Left colon (tissue), 2 donors: ENCODE measurements at places on chromosomes 3 and 15. TPM values are rescaled to one million over a fixed set of nuclear protein-coding genes. Genes with fewer than 3 reads are reported as not detected.
A peak's percentile ranks its signal among the peaks of the same experiment; 100 is the strongest.

Gene HTR3E
- total RNA-seq, result 0.70 TPM

DNA sequence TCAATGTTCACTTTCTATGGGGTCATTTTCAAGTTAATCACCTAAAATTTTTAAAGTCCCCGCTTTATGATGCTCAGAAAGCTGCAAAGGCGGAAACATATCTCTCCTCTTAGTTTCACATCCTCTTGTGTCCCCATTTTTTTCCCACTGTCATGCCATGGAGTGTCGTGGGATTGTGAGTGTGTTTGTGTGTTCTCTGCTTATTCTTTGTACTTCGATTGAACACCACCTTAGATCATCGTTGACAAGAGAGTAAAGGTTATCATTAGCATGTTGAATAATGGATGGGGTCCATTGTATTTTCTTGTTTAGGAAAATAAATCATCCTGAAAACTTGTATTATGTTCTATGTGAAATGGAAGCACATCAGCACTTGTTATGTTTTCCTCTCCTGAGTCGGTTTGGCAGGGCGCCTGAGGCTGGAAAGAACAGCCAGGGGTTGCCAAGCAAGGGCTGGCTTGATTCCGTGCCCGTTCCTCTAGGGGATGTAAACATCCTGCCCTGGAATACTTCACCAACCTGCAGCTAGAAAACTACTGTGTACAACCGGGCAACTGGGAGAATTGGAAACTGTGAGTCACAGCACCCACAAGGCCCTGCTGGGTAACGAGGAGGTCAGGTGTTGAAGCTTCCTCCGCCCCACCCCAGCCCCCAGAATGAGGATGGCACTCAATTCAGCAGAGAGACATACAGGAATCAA, 67.2 kb downstream of the EIF4E3 start:
- peak; percentile 80 for DNase-seq

Gene TRANK1
- total RNA-seq, result 144 TPM

Gene POPDC2
- 1.1 TPM for total RNA-seq

DNA sequence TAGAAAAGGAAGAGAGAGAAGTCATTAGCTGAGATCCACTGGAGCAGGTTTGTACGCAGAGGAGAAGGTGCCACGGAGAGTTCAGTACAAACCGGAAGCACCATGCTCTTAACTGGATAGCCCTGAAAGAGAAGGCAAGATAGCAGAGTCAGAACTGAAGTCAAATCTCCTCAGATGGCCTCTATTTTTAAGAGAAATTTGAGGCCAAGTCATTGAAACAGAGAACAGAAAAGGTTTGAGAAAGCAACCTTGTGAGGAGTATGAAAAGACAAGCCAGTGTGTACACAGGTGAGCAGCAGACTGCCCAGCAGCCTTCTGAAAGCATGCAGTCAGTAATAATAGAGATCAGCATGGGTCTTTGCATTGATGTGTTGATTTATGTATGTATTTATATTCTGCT, 66.1 kb upstream of the SPRED1 start:
- DNase-seq, result no peak

- DNase-seq, result no peak
These were observed 248.5 kb downstream of the RAP2B start for GRCh38 chr3:153410517-153410916.

DNA sequence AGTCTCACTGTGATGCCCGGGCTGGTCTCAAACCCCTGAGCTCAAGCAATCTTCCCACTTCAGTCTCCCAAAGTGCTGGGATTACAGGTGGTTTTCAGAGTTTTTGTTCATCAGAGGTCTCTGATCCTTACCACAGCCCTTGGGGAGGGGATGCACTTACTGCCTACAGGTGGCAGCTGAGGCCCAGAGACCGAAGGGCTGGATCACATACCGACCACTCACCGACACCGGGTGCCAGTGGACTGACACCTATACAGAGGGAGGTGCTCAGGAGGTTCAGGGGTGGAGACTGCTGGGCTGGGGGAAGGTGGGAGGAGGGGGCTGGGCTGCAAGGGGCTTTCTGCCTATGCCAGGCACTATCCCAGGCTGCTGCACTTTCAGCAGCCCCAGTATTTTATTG, 19.5 kb downstream of the DUSP7 start:
- DNase-seq, result no peak

Gene FANCD2OS
- not detected for total RNA-seq

DNA sequence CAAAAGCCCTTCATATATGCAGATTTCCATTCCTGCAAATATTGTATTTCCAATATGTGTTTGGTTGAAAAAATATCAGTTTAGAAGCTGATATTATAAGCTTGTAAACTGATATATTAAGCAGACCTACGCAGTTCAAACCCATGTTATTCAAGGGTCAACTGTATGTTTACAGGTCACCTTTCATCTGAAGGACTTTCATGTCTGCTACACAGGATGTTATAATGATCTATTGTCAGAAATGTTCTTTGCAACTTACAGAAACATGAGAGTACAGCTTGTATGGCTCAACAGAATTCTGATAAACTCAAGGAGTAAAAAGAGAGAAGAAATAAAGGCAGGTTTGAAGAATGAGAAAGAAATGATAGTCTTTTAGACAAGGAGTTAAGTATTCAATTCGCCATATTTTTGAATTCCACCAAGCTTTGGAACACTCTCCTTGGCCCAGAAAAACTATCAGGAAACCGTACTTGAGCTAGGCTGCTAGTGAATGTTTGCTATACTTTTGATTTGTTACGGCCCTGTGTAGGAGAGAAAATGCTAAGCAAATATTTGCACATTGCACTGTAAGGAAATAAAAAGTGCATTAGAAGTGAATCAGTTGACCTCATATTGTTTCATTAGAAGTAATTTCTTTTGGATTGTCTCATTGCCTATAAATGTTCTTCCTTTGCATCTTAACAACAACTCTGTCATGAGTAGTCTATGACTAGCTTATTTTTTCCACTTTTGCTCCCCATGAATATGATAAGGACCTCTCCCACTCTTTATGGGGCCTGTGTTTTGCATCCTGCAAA, 81.2 kb downstream of the NEK11 start:
- no peak for DNase-seq

DNA sequence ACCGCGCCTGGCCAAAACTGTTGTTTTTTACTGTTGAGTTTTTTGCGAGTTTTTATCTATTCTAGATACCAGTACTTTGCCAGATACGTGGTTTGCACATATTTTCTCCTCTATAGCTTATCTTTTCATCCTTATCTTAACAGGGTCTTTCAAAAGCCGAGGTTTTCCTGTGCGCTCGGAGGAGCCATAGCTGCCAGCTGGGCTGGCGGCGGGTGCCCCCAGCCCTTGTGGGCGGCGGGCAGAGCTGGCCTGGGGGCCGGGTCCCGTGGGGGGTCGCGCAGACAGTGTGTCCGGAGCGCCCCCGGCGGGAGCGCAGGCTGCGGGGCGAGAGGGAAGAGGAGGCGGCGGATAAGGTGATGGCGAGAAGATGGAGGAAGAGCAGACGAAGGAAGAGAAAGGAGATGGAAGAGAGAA, 11.1 kb upstream of the EIF4A2 start:
- DNase-seq, result no peak

DNA sequence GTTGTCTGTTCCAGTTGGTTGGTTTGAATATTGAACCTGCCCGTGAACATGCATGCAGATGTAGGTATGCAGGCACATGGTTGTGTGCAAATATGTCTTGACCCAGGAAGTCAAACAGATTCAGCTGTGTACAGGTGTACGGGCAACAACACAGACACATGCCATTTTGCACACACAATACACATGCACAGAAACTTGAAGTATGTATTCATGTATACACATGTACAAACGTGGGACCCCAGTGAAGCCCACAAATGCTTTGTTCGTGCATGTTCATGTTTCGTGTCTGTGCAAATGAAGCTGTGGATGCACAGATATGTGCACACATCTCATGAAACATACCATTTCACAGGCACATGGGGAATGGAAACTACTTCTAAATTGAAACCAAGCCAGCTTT, 30.7 kb downstream of the IDH3A start:
- no peak for DNase-seq

Gene MESP2
- total RNA-seq, result 1.0 TPM

DNA sequence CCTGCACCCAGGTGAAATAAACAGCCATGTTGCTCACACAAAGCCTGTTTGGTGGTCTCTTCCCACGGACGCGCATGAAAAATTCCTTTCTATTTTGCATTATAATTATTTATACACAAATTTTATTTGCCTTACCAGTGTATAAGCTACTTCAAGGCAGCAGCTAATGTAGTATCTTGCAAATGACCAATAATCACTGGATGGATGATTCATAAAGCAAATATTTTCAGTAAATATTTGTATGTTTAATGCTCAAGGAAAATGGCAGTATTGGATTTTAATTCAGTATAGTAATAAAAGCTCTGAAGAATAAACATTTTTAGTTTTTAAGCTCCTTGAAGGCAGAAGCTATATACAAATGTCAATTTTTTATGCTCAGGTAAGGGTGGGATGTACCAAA, 158.7 kb upstream of the NANOGP8 start:
- no peak for DNase-seq

GRCh38 chr3:108645364-108645763, 55.8 kb downstream of the DZIP3 start:
- no peak for DNase-seq

Gene CCR3
- total RNA-seq, result 0.28 TPM

Gene LACTB
- 30.6 TPM for total RNA-seq

GRCh38 chr3:148857316-148857715, 7.8 kb upstream of the CPA3 start:
- DNase-seq, result no peak

Gene PRICKLE2
- 2.6 TPM for total RNA-seq

GRCh38 chr15:89406940-89407607, 72.5 kb upstream of the POLG start:
- no peak for DNase-seq

Gene AGBL1
- total RNA-seq, result 0.22 TPM

GRCh38 chr3:39080026-39080425, 27.4 kb downstream of the GORASP1 start:
- DNase-seq, result no peak

GRCh38 chr3:69542805-69543429, 157.0 kb upstream of the FRMD4B start:
- no peak for DNase-seq

DNA sequence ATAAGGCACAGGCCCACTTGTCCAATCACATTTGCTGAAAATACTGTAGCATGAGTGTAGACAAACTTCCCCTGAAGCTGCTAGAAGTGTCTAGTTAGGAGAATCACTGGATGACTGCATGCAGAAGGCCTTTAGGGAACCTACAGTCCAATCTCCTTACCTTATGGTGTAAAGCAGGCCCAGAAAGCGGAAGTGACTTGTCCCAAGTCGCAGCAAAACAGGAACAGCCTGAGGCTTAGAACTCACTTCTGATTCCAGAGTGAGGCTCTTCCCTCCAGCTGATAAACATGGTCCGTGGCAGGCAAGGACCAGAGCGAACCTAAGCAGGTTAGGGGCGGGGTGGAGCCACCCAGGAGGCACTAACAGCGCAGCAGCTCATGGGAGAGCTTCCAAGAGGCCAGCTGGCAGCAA, 2.5 kb downstream of the GRAMD2A start:
- DNase-seq, result no peak

Gene TMEM207
- not detected for total RNA-seq

DNA sequence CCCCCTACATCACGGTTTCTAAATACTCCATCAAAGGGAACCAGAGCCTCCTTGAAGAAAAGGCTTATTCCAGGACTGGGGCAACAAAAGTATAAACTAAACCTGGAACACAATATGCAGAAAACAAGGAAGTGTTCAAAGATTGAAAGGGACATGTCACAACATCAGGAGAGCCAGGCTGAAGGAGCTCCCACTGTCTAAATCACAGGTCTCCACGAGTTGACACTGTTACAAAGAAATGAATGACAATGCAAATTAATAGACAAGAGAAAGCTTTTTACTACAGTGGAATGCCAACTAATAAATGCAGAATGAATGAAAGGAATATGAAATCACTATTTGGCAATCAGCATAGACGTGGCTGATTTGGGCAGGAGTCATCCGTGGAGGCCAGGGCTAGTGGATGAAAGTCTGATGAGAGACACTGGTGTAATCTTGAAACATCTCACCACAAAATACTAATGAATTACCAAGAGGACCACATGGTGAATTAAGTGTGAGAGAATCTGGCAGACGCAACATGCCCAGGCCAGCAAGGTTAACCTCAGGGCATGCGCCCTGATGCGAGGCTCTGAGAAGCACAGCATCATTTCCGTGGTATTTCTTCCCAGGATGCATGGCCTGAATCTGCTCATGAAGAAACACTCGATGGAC, 123.8 kb upstream of the TJP1 start:
- DNase-seq, result no peak

- DNase-seq, result no peak
These were observed 24.8 kb downstream of the TPM1 start for GRCh38 chr15:63067306-63067705.

- DNase-seq, result no peak
These were observed 270.5 kb upstream of the STT3B start for GRCh38 chr3:31262201-31262600.
